ENCODE measurements at places on chromosomes 2 and 18.

DNA sequence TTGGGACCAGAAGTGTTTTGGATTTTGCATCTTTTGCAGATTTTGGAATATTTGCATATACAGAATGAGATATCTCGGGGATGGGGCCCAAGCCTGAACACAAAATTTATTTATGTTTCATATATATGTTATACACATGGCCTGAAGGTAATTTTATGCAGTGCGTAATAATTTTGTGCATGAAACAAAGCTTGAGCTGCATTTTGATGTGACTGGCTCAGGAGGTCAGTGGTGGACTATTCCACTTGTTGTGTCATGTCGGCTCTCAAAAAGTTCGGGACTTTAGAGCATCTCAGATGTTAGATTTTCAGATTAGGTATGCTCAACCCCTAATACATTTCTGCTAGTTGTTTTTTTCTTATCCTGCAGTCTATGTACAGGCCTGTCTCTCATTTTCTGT lies 145.4 kb downstream of the FAM210A start:
- no peak for DNase-seq

DNA sequence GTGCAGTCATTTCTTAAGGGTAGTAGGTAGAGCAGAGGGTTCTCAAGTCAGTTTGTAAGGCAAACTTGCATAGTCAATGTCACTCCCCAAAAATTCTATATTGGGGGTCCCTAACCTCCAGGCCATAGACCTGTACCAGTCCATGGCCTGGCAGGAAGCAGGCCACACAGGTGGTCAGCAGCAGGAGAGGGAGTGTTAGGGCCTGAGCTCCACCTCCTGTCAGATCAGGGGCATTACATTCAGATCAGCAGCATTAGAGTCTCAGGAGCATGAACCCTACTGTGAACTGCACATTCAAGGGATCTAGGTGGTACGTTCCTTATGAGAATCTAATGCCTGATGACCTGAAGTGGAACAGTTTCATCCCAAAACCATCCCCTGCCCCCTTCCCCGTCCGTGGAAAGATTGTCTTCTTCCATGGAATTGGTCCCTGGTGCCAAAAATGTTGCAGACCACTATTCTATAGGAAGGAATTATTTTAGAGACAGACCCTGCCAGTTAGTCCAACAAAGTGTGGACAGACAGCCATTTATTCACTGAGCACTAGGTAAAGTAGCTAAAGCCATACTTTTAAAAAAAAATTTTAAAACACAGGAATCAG lies 6.7 kb downstream of the COA5 start:
- no peak for DNase-seq

DNA sequence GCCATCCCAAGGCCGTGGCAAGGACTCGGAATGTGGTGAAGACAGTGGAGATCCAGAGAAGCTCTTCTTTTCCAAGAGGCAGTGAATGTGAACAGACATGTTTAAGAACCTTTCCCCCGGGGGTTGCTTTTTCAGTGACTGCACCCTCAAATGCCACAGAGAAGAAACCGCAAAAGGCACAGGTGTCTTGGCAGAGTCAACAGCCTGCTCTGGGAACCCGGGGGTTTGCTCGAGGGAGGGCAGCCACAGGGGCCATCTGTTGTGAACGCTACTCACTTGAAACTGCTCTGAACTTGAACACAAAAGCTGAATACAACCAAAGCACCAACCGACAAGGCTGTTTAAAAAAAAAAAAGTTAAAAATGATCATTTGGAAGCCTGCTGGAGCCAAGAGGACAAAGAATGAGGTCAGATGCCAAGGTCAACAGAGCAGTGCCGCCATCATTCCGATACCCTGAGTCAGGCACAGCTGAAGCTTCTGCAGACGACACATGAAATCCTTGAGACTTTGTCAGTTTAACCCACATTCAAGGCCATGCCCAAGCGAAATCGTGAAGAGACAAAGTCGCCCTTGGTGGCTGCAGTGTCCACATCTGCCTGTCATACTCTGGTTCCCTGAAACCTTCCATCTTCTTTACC lies 47.4 kb downstream of the PSMG2 start:
- no peak for DNase-seq

DNA sequence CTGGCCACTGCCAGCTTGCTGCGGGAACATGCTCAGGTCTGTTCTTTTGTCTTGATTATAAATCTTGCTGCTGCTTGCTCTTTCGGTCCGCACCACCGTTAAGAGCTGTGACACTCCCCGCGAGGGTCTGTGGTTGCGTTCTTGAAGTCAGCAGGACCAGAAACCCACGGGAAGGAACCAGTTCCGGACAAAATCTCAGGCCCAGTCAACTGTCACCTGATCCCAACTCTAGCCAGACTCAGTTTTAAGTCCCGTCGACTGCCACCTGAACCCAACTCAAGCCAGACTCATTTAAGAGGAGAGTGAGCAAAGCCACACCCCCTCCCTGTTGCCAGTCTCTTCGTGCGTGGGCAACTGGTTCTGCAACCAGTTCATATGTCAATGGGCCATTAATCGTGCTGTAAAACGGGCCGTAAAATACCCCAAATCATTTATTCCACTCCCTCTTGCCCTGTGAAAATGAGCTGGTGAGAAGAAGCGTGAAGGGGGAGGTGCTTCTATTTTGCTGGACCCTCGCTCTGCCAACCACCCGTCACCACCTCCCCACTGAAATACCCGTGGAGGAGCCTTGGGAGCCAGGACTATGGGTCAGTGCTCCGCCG lies 224.3 kb downstream of the NDUFA10 start:
- no peak for DNase-seq

- no peak for DNase-seq
Measured at GRCh38 chr2:131520526-131520925, 7.2 kb upstream of the CCDC74A start.

- DNase-seq: no peak
Measured at GRCh38 chr18:44924785-44925499, 244.3 kb downstream of the SETBP1 start.

DNA sequence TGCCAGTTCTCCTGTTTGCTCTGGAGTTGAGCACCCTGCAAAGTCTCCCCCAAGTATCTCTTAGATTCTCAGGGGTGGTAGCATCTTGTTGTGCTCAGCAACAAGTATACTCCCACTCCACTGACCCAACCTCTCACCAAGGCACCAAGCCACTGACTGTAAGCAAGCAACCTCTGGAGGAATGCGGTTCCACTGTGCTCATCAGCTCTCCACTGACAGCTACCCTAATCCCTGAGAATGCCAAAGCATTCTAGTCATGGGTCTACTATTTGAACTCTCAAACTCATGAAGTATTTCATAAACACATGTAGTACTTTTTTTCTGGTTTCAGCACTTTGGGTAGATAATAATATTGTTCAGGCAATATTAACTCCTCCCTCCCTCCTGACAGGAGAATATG lies 170.0 kb downstream of the EPHA4 start:
- no peak for DNase-seq

DNA sequence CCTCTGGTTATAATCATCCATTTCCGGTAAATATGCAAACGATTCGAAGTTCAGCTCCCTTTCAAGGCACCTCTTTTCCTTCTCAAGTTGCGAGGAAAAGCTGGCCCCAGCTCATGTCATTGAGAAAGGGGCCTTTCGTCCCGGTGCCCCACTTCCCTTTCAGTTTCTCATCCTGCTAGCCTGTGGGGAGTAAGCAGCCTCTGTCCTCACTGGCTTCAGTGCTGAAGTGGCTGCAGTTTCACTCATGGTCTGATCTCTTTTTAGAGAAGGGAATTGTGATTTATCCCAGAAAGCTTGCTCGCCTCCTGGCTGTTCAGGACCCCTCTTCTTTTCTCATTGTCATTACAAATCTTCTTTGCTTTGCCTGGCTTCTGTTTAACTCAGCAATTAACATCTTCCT lies 207.5 kb downstream of the NR4A2 start:
- DNase-seq: no peak

DNA sequence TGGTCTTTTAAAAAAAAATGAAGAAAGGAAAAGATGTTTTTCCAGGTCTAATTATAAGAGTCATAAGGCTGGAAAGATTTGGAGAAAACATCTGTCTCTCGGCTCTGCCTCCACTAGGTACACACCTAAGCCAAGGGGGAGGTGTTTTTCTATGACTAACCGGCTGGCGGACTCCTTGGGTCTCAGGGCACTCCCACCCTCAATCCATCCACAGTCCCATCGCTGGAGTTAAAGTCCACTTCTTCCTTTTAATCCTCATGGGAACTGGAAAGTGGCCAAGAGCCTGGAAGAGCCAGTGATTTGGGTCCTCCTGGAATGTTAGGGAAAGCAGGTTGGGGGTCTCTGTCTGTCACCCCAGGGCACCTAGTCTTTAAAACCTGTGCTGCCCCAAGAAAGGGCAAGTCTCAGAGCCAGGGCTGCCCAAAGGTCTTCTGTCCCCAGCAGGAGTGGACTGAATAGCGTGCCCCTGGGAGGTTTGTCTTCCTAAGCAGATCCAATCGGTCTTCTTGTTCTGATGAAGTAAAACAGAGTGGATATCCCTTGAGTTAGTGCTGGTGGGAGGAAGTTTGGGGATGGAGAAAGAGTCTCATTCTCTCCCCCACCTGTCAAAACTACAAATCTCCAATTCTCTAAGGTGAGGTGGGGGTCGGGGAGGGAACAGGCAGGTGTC lies 66.4 kb downstream of the MCFD2 start:
- no peak for DNase-seq

DNA sequence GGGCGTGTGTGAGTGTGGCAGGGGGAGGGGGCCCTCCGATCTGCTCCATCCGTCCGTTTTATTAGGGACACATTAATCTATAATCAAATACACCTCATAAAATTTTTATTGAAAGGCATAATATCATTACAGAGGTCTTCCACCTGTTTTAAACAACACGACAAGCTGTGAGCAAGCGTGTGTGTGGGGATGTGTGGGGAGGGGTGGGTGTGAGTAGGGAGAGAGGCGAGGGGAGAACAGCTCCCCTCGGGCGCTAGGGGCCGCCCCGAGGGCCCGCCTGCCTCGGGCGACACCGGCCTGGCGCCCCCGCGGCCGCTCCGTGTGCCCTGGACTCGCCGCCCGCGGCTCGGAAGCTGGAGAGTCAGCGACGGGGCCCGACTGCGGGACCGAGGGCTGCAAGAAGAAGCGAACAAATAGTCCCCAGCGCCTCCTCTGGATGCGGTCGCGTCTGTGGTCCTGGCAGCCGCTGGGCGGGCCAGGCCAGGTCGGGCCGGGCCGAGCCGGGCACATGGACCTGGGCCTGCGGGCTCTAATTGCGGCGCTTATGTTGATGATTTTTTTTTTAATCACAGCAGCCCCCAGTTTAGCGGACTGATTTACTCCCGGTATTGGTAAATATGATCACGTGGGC lies 352 bp upstream of the HOXD9 start:
- no peak for DNase-seq

DNA sequence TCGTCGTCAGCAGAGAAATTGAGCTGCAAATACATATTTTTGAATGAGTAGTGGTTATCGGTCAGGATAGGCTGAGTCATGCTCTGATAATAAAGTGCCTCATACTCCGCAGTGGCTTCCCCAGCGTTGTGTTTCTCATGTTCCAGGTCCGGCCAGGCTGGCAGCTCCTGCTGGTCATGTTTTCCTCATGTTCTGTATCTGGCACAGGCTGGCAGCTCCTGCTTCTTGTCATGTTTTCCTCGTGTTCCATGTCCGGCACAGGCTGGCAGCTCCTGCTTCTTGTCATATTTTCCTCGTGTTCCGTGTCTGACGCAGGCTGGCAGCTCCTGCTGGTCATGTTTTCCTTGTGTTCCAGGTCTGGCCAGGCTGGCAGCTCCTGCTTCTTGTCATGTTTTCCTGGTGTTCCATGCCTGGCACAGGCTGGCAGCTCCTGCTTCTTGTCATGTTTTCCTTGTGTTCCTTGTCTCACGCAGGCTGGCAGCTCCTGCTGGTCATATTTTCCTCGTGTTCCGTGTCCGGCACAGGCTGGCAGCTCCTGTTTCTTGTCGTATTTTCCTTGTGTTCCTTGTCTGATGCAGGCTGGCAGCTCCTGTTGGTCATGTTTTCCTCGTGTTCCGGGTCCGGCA lies 148.9 kb downstream of the ATP9B start:
- DNase-seq: no peak

DNA sequence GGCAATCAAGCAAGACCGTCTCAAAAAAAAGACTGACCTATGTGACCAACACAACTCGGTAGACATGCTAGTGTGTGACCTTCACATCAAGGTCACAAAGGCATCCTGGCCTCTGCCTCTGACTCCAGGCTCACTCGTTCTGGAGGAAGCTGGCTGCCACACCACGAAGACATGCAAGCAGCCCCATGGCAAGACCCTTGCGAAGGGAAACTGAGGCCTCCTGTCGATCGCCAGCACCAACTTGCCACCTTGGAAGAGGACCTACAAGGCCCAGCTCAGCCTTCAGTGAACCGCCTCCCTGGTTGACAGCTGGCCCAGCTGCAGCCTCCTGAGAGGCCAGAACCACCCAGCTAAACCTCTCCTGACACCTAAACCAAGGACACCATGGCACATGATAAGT lies 79.3 kb upstream of the ASAP2 start:
- no peak for DNase-seq

DNA sequence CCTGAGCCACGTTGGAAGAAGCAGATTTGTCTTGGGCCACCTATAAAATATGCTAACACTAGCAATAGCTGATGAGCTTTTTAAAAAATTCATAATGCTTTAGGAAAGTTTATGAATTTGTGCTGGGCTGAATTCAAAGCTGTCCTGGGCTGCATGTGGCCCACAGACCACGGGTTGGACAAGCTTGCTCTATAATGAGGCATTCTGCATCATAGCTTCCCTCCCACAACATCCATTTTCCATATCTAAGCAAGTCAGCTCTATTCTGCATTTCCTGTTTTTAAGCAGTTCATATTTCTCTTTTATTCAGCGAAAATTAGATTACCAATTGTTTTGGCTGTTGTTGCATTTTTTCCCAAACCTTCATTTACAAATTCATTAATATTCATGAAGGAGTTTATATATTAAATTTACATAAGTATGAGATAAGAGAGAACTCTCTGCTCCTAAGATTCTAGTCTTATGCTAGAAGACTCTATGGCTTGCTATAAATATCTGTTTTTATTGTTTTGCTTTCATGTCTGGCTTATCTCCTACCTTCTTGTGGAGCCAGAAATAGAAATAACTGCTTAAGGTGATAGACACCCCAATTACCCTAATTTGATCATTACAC lies 114.5 kb upstream of the HNRNPA3 start:
- DNase-seq: no peak

DNA sequence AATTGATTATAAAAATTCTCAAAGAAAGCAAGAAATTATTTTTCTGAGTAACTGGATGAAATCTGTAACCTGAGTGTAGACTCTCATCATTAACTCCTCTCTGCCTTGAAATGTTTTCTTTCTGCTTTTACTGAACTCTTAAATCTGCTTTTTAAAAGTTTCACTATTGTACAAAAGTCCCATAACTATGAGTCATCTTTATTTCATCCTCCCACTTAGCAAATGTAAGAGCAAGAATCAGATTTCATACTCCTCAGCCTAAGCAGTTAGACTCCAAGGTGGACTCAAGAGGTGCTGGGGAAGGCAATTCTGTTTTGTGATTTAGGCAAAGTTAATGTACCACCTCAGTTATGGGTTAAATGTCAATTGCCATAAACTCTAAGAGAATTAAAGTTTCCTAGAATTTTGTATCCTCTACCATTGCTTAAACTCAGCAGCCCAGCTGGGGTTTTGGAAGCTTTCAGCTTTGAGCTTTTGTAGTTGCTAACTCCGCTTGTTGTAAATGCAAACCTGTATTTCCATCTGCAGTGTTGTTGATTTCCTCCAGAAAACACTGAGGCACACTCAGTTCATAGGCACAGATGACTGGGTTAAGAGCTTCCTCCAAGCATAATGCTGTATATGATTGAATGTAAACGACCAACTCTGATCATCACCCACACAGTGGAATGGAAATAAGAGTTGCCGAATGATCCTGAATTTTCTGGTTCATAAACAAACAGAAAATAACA lies 268.8 kb downstream of the ARHGAP15 start:
- no peak for DNase-seq
